Frontal cortex (tissue), 4 donors: ENCODE measurements at places on chromosomes 5 and 9. TPM values are rescaled to one million over a fixed set of nuclear protein-coding genes. Genes with fewer than 3 reads are reported as not detected.

- no peak for DNase-seq
These were observed 420.3 kb downstream of the GABRG2 start for GRCh38 chr5:162487528-162488525.

The TAF1L gene
- total RNA-seq, result under 0.01 TPM

DNA sequence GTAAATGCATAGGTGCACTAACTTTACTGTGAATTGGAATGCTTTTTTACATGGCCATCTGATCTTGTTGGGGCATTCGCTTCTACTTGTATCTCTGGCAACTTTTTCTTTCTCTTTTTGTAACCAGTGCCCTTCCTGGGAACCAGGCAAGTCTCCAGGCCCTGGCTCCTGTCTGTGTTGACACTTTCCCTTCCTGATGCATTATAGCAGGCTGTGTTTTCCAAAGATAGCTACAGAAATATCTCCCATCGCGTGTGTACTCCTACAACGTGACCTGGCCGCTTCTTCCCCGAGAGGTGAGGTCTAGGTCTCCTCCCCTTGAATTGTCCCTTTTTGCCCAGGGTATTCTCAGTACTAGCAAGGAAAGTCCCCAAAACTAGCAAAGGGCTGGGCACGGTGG, 81.1 kb upstream of the SPIN1 start:
- DNase-seq, result no peak

GRCh38 chr9:28073270-28073669, 500.0 kb upstream of the C9orf72 start:
- peak; percentile 1 for DNase-seq

GRCh38 chr9:137215196-137215986, 6.6 kb downstream of the RNF208 start:
- no peak for DNase-seq

DNA sequence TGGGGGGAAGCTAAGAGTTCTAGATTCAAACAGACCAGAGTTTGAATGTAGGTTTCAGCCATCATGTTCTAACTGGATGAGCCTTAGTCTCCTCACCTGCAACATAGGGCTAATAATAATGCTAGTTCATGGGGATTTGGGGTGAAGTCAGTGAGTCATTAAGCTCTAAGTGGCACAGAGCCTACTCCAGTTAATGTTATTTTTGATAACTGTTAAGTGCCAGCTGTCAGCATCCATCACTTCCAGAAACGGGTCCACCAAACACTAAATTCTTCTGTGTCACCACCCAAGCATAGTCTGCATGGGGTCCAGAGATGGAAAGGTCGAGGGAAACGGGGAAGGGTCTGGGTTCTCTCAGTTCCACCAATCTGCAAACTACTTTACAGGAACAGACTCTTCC, 1.8 kb upstream of the TSC1 start:
- DNase-seq, result no peak

DNA sequence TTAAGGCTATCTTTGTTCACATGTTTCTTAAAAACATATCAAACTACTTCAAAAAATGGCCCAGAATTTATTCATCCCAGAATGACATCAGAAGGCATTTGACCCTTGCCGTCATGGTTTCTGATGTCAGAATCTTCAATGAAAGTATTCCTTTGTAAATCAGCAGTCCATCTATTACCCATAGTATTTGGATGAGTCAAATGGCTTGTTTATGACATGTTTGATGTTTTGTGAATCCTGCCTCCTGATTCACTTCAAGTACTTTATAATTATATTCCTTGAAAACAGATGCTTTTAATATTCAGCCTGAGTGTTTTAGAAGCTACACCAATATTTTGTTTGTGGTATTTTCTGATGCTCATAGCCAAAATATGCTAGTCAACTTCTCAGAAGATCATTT, 200.8 kb upstream of the MEF2C start:
- no peak for DNase-seq

- no peak for DNase-seq
These were observed 32.5 kb downstream of the FAM169A start for GRCh38 chr5:74833537-74834266.

DNA sequence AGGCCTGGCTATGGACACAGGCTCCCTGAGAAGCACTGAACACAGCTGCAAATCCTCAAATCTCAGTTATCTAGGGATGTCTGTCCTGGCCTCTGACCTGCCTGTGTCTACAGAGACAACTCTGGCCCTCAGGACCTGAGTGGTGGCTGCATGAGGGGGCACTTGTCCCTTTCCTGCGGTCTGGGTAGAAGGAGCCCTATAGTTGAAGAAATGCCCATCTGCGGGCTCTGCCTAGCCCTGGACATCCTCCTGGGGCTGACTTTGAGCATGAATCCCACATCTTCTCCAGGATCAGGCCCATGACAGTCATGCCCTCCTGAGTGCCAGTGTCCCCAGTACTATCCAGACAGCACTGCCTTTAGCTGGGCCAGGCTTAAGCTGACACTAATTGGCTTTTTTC, 10.0 kb downstream of the DNAJB5 start:
- peak; percentile 0 for DNase-seq

The NR6A1 gene
- total RNA-seq, result 1.6 TPM

The PAXX gene
- 13.5 TPM for total RNA-seq

- DNase-seq, result no peak
These were observed 188.5 kb downstream of the CACNA1B start for GRCh38 chr9:138066049-138066448.

DNA sequence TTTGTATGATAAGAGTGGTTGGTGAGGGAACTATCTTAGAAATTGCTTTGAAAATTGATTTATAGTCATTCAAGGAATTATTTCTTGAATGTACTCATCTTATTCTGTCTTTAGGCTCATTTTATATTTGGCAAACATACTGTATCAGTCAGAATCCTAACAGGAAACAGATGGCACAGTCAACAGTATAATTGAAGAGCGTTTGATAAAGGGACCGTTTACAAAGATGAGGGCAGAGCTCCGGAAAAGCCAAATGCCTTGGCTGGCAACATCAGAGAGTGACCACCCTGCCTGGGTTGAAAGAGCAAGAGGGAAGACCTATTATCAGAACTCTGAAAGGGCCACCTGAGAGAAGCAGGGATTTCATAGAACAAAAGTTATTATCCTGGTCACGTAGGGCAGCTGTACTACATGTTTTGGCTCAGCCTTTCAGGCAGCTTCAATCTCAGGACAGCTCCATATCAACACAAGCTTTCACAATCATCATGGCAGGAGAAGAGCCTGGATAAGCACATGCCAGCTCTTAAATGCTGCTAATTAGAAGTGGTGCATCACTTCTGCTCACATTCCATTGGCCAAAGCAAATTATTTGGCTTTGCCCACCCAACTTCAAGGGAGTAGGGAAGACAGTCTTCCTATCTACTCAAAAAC, 47.2 kb upstream of the ARL15 start:
- DNase-seq, result no peak
